ENCODE measurements at places on chromosomes 4 and X. TPM values are rescaled to one million over a fixed set of nuclear protein-coding genes. Genes with fewer than 3 reads are reported as not detected.

The RHOXF2B gene
- not detected for total RNA-seq

The VEGFD gene
- total RNA-seq, result 0.25 TPM

The RNF150 gene
- 1.3 TPM for total RNA-seq

The SCRG1 gene
- 0.33 TPM for total RNA-seq

The MTM1 gene
- 10.1 TPM for total RNA-seq

The SH3BGRL gene
- total RNA-seq, result 40.4 TPM

The LGI2 gene
- total RNA-seq, result 0.12 TPM

The SMIM43 gene
- 0.89 TPM for total RNA-seq

The GPC4 gene
- 2.2 TPM for total RNA-seq

The ZCCHC12 gene
- 0.12 TPM for total RNA-seq

The MTMR8 gene
- total RNA-seq, result 0.11 TPM

The SPATA18 gene
- 4.4 TPM for total RNA-seq

The F8A3 gene
- total RNA-seq, result not detected

The CSAG2 gene
- not detected for total RNA-seq

The SPINK2 gene
- not detected for total RNA-seq

The NAA11 gene
- total RNA-seq, result not detected

The AKAP4 gene
- total RNA-seq, result not detected

The ASB9 gene
- 0.25 TPM for total RNA-seq

The CT45A10 gene
- not detected for total RNA-seq

The MAGEE1 gene
- total RNA-seq, result 1.6 TPM

The PPP1R2C gene
- total RNA-seq, result not detected

The RHOXF2 gene
- not detected for total RNA-seq

The PNCK gene
- 1.2 TPM for total RNA-seq

The RAB33A gene
- 4.3 TPM for total RNA-seq

The CFAP299 gene
- total RNA-seq, result 1.7 TPM

The DOCK11 gene
- total RNA-seq, result 39.5 TPM

The SSX3 gene
- total RNA-seq, result not detected

The UCP1 gene
- not detected for total RNA-seq

The SH3RF1 gene
- total RNA-seq, result 31.9 TPM

The KLHL15 gene
- 8.9 TPM for total RNA-seq

The SLC49A3 gene
- total RNA-seq, result 1.00 TPM

The MAGEA8 gene
- not detected for total RNA-seq

All from uterine smooth muscle cell (primary cell).